ENCODE measurements at places on chromosomes 2 and 18. TPM values are rescaled to one million over a fixed set of nuclear protein-coding genes. Genes with fewer than 3 reads are reported as not detected.

The MARCO gene
- not detected for total RNA-seq

The TGFBRAP1 gene
- 11.3 TPM for total RNA-seq

The COLEC12 gene
- total RNA-seq, result 3.3 TPM

The SOCS6 gene
- 12.3 TPM for total RNA-seq

The PSMG2 gene
- total RNA-seq, result 96.5 TPM

DNA sequence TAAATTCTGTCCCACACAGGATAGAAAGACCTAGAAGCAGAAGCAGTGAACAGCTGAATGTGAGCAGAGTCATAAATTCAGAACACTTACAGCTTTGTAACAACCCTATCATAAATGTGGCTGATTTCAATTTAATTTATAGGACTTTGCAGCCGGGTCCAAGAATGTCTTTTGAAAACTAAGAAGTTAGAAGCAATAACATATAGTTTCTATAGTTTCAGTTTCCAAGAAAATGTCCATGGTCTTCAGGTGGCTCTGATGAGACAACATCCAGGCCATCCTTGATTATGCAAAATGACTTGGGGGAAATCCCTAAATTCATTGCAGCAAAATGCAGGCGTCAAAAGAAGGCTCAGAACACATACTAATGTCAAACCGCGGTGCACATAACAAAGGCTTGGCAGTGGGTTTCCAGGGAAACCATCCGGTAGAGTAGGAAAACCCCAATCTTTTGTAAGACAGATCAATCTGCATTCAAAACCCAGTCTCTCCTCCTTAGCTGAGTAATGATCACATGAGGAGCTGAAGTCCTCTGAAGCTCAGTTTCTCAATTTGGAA lies 442.2 kb upstream of the ID2 start:
- DNase-seq, result no peak

GRCh38 chr18:76491776-76492668 lies 3.0 kb downstream of the ZNF516 start:
- DNase-seq, result no peak

- no peak for DNase-seq
Observed at GRCh38 chr2:86648681-86649080, 25.0 kb upstream of the RNF103 start.

- no peak for DNase-seq
Observed at GRCh38 chr18:1865869-1866268, 705.4 kb downstream of the METTL4 start.

DNA sequence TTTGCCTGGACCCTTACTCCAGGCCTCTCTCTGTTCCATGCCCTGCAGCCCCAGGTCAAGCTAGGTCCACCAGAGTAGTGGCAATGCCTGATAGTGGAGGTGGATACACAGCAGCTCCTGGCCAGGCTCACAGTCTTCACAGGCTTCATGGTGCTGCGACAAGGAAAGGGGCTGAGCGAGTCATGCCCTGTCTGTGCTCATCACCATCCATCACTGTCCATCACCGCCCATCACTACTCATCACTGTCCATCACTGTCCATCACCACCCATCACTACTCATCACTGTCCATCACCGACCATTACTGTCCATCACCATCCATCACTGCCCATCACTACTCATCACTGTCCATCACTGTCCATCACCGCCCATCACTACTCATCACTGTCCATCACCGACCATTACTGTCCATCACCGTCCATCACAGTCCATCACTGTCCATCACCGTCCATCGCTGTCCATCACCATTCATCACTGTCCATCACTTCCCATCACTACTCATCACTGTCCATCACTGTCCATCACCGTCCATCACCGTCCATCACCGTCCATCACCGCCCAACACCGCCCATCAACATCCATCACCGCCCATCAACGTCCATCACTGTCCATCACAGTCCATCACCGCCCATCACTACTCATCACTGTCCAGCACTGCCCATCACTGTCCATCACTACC lies 57.1 kb upstream of the OTOS start:
- DNase-seq, result no peak

GRCh38 chr2:9031246-9031645 lies 27.8 kb upstream of the MBOAT2 start:
- DNase-seq, result no peak

DNA sequence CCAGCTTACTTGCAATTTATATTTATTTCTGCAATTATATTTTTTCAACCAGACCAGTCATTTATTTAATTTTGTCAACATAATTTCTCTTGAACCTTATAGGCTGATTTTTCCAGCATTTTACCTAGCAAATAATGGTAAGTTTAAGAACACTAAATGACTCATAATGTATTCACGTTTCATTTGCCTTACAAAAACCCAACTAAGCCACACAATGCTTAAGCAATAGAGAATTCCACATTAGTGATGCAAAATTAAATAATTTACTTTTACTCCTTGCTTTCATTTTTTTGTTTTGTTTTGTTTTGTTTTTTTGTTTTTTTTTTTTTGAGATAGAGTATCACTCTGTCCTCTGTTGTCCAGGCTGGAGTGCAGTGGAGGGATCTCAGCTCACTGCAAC lies 110.4 kb upstream of the VRK2 start:
- no peak for DNase-seq

DNA sequence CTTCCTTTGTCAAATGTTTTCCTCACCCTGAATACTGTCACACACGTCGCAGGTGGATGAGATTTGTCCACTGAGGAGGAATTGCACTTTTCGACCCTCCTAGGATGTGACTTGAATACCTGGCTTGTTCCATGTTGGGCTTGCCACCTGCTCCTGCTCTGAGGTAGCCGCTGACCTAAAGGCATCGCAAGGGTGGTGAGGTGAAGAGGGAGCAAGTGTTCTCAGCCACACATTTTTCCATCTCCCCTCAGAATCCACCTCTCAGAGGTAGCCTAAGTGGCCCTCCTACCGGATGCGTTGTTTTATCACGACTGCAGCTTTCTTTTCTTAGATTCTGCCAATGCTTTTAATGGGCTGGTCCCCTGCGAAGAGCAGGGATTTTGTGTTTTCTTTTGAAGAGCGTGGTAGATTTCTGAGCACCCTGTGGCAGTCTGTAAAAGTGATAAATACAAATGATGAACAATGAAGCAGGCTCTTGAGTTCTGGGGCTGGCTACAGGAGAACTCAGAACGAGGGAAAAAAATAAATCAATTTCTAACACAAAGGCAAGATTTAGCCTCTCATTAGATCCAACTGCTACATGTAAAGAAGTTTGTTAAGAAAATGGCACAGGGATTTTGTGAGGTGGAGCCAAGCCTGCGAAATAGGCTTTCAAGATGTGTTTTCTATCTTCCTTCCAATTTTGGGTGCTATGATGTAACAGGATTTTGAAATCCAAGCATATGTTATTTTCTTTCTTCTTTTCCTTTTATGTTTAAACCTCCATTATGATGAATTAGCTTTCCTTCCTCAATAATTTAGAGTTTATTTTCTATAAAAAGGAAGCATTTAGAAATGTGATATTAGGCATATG lies 386.7 kb downstream of the TGIF1 start:
- DNase-seq, result no peak
